Regular cardiac myocyte (primary cell): ENCODE measurements at places on chromosomes 1 and 21. TPM values are rescaled to one million over a fixed set of nuclear protein-coding genes. Genes with fewer than 3 reads are reported as not detected.

Gene TRIM67
- total RNA-seq, result under 0.01 TPM in 1 of 2 replicates, not detected in the other

Gene SH2D5
- 4.0 and 10.7 TPM in 2 replicates for total RNA-seq

Gene DIP2A
- total RNA-seq, result 19.2 and 20.9 TPM in 2 replicates

Gene HMGCS2
- not detected in 2 replicates for total RNA-seq

Gene PTPN7
- not detected in 2 replicates for total RNA-seq

Gene TESK2
- 0.96 and 2.5 TPM in 2 replicates for total RNA-seq

Gene DNALI1
- total RNA-seq, result 2.0 and 5.0 TPM in 2 replicates

Gene FCRL2
- not detected in 2 replicates for total RNA-seq

Gene LCE1C
- total RNA-seq, result not detected in 2 replicates
